GM10248 (cell line): ENCODE measurements at places on chromosomes 5 and 9.

GRCh38 chr9:21244836-21245235 is 5.0 kb upstream of the IFNA14 start:
- DNase-seq = no peak

DNA sequence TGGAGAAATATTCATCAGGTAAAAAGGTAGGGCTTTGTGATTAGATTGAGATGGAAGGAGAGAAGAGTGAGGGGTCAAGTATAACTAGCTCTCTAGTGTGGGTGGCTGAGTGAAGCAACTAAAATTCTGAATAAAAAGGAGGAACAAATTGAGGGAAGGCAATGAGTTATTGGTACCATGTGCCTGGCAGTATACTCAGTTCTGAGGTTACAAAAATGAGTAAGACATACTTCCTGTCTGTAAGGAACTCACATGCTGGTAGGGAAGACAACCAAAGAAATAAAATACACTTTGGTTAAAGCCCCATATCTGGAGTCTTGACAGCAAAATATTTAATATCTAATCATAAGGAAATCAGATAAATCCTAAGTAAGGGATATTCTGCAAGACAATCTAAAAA is 476.8 kb upstream of the C9orf72 start:
- DNase-seq = no peak

DNA sequence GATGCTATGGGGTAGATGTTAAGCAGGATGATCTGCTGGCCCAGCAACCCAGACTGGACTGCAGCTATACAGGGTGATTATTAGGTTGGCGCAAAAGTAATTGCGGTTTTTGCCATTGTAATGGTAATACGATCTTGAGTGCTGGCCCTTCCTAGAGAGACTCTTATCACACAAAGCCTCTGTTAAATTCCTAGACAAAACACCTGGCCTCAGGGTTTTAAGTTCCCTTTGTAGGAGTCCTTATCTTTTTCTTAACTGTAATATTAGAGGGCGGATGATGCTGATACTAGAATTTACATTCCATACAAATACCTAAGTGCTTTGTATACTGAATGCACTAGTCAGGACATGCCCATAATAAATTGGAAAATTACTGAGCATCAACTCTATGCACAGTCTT is 222.2 kb downstream of the NDUFS4 start:
- DNase-seq = no peak

GRCh38 chr5:179307013-179307800 is 38.1 kb downstream of the ADAMTS2 start:
- DNase-seq = no peak

DNA sequence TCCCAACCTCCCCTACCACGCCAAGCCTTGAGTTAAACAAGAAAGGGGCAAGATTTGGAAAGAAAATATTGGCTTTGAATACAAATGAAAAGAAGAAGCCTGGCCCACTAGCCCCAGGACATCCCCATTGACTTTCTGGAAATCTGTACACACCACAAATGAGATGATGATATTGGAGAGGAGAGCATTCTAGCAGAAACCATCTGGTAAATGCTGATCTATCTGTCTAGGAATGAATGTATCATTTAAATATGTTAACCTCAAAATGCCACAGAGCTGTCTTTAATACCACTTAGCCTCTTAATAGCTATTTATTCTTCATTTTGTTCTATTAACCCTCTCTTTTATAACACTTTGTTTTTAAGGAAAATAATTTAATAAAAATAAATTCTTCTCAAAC is 270.2 kb upstream of the PDE4D start:
- DNase-seq = no peak

DNA sequence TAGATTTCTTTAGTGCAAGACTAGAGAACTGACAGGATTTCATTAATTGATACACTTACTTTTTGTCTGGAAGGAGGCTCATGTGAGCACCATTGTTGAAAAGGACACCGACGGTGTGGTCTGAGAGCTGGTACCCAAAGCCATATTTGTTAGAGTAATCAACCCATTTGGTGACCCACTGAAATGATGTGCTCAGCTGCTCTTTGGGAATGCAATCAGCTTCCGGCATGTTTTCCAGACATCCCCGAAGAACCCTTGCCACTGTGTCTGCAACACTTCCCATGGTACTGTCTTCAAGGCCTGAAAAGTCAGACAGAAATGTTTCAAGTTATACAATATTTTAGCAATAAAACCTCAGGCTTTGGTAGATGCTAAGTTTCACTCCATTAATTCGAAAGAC is 4.4 kb downstream of the PLK2 start:
- DNase-seq = no peak

- DNase-seq = no peak
Measured at GRCh38 chr5:173916233-173916632, 28.1 kb downstream of the CPEB4 start.

DNA sequence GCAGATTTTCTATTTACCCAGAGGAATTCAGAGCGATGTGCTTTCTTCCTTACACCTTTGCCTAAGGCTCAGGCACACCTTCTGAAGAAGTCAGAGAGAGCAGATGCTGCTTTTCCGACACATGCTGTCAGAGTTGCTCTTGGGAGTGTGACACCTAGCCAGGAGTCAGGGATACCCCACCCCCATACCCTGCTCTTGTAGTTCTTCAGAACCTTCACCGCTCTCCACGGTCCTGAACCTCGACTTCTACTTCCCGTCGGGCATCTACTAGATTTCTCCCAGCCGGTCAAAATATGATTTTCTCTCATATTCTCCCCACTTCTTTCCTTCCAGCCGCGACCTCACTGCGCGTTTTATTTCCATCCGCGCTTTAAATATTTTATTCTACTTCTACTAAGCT is 1.7 kb downstream of the GRIN3A start:
- no peak for DNase-seq
